ENCODE measurements at places on chromosomes 3 and 15. TPM values are rescaled to one million over a fixed set of nuclear protein-coding genes. Genes with fewer than 3 reads are reported as not detected.

The CHRNB4 gene
- not detected for total RNA-seq

The LRRC31 gene
- not detected for total RNA-seq

DNA sequence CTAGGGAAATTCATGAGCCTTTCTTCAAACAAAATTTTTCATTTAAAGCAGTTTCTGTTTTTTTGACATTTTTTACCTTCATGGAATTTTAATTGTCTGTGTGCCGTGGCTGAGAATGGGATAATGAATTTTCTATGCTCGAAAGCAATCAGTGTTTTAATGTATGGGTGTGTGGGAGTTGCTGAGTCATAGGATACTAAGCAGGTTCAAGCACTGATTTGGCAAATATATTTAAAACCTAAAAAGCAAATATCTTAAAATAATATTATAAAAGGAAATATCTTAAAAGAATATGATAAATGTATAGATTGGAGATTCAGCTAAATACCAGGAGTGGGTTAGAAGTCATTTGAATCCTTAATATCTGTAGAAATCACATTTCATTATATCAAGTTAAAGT lies 173.6 kb upstream of the LRRFIP2 start:
- DNase-seq, result no peak

GRCh38 chr3:21390136-21390535 lies 360.9 kb downstream of the ZNF385D start:
- DNase-seq, result no peak

GRCh38 chr3:100454677-100455076 lies 37.7 kb upstream of the TMEM45A start:
- no peak for DNase-seq
